HL-60 (cell line): ENCODE measurements at places on chromosomes 13 and 19.

DNA sequence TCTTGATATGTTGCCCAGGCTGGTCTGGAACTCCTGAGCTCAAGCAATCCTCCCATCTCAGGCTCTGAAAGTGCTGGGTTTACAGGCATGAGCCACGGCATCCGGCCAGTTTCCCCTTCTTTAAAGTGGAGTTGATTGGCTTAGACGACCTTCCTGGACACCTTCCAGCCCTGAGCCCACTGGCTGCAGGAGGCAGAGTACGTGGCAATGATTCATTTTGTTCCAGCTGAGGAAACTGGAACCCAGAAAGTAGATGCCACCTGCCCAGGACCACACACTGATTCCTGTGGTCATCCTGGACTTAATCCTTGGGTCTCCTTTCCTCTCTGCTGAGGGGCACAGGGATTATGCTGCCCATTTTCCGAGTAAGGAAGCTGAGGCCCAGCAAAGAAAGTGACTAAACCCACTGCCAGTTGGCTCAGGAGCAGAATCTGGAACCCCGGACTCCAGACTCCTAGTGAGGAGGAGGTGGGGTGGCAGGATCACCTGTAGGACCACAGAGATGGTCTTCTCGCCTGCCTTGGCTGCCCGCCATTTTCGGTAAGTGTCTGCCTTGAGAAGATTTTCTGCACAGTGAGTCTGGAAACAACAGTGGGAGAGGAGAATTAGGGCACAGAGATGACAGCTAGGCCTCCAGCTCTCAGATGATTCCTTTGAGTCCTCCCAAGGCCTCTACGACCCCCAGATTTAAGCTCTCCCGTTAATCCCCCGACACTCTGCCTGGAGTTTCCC, 737 bp downstream of the XRCC1 start:
- DNase-seq, result no peak

DNA sequence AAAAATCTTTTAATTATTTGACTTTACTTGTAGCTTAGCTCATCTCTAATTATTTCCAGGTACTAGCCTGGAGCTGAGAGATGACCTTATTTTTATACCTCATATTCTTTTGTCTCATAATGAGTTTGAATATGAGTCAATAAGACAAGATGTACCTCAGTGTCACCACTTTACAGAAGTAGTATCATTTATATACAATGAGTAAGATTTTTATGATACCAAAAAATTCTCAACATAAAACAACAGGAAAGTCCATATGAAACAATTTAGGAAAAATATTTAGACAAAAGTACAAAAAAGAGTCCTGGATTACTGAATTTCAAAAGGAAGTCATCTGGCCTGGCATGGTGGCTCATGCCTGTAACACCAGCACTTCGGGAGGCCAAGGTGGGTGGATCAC, 21.4 kb upstream of the USP12 start:
- no peak for DNase-seq

- DNase-seq, result no peak
These were observed 113.4 kb downstream of the UBL3 start for GRCh38 chr13:29737061-29737460.

- DNase-seq, result no peak
These were observed 11.2 kb upstream of the SIGLEC6 start for GRCh38 chr19:51542699-51543098.

- DNase-seq, result no peak
These were observed 874.9 kb upstream of the PCDH20 start for GRCh38 chr13:62290542-62290941.

DNA sequence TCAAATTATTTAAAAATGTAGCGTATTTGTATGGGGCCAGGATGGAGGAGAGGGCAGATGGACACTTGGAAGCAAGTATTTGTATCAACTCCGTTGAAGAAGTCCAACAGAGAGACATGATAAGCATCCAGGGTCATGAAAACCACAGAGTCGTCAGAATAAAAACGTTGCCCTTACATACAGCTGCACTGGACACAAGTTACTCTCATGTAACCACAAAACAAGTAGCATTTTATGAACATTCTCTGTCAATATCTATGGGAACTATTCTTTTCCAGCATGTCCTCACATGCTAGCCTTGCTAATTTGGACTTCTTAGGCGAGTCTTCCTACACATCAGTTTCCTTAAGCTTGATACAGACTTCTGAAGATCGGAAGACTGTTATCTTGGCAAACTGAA, 35.0 kb downstream of the EFNB2 start:
- DNase-seq, result no peak

DNA sequence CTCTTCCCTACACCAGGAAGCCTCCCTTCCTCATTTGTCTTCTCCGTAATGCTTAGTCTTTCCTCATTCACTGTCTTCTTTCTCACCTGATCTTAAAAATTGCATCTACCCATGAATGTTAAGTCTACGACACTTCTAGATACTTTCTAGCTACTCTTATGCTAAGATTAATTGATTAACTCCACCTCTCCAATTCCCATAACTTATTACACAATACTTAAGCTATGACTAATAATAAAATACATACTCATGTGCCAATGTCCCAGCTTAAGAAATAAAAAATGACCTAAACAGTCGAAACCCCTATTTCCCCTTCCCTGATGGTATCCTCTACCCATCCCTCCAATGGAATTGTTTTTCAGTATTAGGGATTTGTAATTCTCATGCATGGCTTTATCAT, 22.8 kb upstream of the ZNF527 start:
- no peak for DNase-seq

- DNase-seq, result no peak
These were observed at the start of gene ADAMTSL5 for GRCh38 chr19:1512671-1513498. TSS of gene ADAMTSL5 (minus strand) at chr19:1513019. CDS start at chr19:1510943, 2,076 bp downstream.

DNA sequence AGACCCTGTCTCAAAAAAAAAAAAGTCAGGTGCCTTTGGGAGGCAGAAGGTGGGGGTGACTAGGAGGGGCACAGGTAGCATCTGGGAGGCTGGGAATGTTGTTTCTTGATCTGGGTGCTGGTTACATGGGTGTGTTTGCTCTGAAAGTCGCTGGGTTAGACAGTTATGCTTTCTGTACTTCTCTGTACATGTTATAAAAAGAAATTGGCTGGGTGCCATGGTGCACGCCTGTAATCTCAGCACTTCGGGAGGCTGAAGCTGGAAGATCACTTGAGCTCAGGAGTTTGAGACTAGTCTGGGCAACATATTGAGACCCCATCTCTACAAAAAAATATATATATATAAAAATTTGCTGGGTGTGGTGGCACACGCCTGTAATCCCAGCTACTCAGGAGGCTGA, 15.1 kb downstream of the NOSIP start:
- DNase-seq, result no peak

DNA sequence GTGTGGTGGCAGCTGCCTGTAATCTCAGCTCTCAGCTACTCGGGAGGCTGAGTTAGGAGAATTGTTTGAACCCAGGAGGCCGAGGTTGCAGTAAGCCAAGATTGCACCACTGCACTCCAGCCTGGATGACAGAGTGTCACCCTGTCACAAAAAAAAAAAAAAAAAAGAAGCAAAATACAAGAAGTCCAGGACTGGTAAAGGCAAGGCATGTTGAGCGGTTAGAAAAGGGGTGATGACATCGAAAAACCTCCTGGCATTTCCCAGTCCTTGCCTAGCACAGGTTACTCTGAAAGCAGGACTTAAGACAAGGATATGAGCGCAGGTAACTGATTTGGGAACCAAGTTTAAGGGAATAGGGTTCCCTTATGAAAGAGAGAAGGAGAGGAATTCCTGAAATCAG, 2.5 kb upstream of the LILRB4 start:
- no peak for DNase-seq

- DNase-seq, result no peak
These were observed 14.6 kb downstream of the HS6ST3 start for GRCh38 chr13:96104516-96104915.

GRCh38 chr13:67117010-67117550, 113.1 kb downstream of the PCDH9 start:
- DNase-seq, result no peak

DNA sequence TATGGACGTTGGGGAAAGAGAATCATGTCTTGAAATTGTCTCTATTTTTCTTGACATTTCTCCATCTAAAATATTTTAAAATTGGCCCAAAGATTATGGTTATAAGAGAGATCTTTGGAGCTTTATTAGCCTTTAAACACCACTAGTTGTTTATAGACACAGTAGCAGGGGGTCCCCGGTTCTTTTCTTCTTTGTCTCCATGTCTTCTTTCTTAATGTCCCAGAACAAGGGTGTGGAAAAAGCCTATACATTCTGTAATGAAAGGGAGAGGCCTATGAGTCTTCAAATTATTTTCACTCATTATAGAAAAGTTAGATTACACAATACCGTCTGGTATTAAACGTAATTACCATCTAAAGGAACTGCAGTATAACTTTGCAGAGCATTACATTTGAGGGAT, 300.0 kb downstream of the NALCN start:
- DNase-seq, result no peak

DNA sequence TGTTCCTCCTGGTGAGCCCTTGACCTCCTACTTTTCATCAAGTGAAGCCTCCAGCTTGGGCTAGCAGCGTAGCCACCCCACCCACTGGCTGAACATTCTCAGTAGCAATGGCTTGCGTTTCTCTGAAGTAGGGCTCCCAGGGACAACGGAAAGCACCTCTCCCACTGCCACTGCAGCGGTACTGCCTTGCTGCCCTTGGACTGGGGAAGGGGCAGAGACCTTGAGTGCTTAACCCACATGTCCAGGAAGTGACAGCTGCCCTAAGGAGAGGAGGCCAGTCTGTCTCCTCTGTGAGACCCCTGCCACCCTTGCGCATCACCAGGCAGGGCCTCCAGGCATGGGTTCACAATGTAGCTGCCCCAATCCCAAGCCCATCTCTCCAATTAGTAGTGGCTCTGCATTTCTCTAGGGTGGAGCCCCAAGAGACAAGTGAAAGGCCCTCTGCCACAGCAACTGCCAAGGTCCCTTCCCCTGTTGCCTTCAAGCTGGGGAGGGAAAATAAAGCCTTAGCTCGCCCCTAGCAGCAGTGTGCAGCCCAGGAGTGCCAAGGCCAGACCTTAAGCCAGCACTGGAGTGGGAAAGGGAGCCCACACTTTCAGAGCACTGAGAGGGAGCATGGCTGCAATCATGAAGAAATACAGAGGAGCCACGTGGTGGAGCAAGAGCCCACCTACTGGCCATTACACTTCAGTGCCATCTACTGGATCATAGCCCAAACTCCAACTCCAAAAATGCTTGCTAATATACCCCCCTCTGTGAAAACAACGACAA, 175.9 kb upstream of the TRPC4 start:
- no peak for DNase-seq
